ENCODE measurements at places on chromosomes 2 and 18. TPM values are rescaled to one million over a fixed set of nuclear protein-coding genes. Genes with fewer than 3 reads are reported as not detected.

Gene CCDC68
- 5.8 TPM for total RNA-seq

Gene CSRNP3
- 0.07 TPM for total RNA-seq

Gene CARF
- 2.6 TPM for total RNA-seq

Gene CNNM3
- total RNA-seq, result 9.6 TPM

Gene ABCB11
- not detected for total RNA-seq

Gene HNMT
- 9.8 TPM for total RNA-seq

Gene PTPRN
- total RNA-seq, result not detected

Gene LYPD6
- 0.46 TPM for total RNA-seq

Gene CHCHD5
- 13.2 TPM for total RNA-seq

Gene TCF7L1
- total RNA-seq, result 1.1 TPM

Gene GCFC2
- 47.8 TPM for total RNA-seq

DNA sequence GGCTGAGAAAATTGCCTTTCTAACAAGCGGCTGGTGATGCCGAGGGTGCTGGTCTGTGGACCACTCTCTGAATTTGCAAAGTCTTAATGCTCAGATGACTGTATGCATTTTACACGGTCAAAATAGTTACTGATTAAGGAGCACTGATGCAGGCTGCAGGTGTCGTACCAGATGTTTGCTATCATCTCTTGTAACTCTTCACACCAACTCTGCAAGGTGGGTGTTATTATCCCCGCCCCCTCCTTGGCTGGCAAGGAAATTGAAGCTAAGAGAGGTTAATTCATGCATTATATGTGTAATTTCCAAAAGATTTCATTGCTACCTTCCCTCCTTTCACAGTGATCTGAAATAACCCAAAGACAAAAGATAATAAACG is 13.0 kb upstream of the LBH start:
- no peaks in the 10 kb centered on the region for H3K4me1 ChIP-seq
- H3K4me3 ChIP-seq, result no peak overlapping the region
- DNase-seq, result no peak
- no peak overlapping the region for H3K27ac ChIP-seq
- H3K36me3 ChIP-seq, result no peaks in the 10 kb centered on the region

DNA sequence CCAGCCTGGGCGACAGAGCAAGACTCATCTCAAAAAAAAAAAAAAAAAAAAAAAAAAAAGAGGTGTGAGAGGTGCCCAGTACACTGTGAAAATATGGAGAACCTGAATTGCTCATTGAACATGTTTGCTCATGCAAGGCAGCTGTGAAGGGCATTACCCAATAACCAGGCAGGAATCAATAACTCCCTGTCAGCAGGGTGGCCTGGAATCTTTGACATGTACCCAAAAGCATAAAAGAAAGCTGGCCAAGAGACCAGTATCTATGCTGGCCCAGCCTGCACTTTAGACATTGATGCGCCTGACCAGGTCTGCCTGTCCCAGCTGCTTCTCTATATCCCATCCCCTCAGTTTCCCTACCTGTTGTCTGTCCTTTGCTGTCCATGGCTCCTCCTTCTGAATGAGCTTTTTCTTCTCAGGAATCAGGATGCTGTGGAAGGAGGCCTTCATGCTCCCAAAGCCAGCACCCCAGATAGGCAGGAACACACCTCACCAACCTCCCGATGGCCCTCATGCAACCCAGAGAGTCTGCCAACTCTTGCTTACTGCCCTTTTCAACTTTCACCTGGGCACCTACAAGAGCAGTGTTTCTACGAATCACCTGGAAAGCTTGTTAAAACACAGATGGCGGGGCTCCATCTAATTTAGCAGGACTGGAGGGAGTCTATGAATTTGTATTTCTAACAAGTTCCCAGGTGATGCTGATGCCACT is 83.4 kb upstream of the PPP1CB start:
- H3K4me3 ChIP-seq, result no peak overlapping the region
- no peaks in the 10 kb centered on the region for H3K27me3 ChIP-seq
- H3K36me3 ChIP-seq, result no peaks in the 10 kb centered on the region
- H3K27ac ChIP-seq, result no peak overlapping the region
- no peak for DNase-seq

DNA sequence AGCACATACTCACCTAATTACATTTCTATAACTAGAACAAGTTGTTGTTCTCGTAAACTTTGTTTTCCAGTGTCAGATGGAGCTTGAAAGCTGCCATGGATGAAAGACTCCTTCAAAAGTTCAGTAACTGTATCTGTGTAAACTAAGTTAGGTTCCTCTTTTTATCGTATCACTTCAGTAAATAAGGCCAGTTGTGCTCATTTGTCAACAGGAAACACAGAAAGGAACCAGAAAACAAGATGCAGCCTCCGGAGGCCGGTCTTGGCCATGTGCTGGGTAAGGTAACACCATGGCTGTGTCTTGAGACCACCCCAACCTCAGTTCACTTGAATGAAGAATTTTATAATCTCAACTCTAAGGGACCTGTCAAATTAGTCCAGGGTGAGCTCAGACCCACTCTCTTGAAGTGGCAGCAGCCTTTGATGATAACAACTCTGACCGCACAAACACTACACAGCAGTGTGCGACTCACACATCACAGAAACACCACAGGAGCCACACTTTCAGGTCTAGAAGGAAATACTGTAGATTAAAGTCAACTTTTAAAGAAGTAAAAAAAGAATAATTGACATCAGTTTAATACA is 213.8 kb downstream of the AFF3 start:
- H3K4me1 ChIP-seq, result no peaks in the 10 kb centered on the region
- no peak for DNase-seq
- no peak overlapping the region for H3K4me3 ChIP-seq
- no peak overlapping the region for H3K27ac ChIP-seq
- no peaks in the 10 kb centered on the region for H3K27me3 ChIP-seq

- no peak overlapping the region for H3K4me3 ChIP-seq
- H3K36me3 ChIP-seq, result no peaks in the 10 kb centered on the region
- peaks cover 6% of the 10 kb centered on the region for H3K4me1 ChIP-seq
- no peak overlapping the region for H3K27ac ChIP-seq
- no peak for DNase-seq
Observed at GRCh38 chr2:71852141-71852711, 295.4 kb downstream of the CYP26B1 start.

- H3K4me3 ChIP-seq, result no peak overlapping the region
- peak overlapping the region; percentile 79 for H3K27ac ChIP-seq
- peaks cover 56% of the 10 kb centered on the region for H3K4me1 ChIP-seq
- H3K27me3 ChIP-seq, result no peaks in the 10 kb centered on the region
- DNase-seq, result peak; percentile 52
- no peaks in the 10 kb centered on the region for H3K36me3 ChIP-seq
Observed at GRCh38 chr2:203683932-203684556, 22.4 kb upstream of the CD28 start.

GRCh38 chr2:46737577-46737976 is 178.0 kb downstream of the MCFD2 start:
- no peaks in the 10 kb centered on the region for H3K36me3 ChIP-seq
- no peak for DNase-seq
- no peak overlapping the region for H3K4me3 ChIP-seq
- no peak overlapping the region for H3K27ac ChIP-seq
- H3K27me3 ChIP-seq, result no peaks in the 10 kb centered on the region
- H3K4me1 ChIP-seq, result peaks cover 48% of the 10 kb centered on the region

GRCh38 chr2:176642074-176642473 is 372.8 kb downstream of the MTX2 start:
- no peak overlapping the region for H3K27ac ChIP-seq
- no peaks in the 10 kb centered on the region for H3K4me1 ChIP-seq
- peaks cover 4% of the 10 kb centered on the region for H3K27me3 ChIP-seq
- H3K36me3 ChIP-seq, result no peaks in the 10 kb centered on the region

DNA sequence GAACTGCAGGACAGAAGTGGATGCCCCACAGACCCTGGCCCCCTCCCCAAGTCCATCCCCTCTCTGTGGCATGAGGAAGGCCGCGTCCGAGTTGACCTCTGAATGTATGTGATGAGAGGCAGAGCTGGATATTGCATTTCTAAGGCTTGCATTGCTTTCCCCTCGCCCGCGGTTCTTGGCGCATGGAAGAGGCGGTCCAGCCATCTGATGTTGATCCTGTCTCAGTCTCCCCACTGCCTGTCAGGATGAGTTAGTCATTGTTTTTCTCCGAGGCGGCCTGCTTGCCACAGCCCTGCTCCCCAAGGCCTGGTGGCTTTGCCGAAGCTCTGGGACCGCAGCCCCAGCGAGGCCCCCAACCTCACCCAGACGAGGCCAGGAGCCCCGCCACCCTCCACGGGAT is 88.6 kb downstream of the SMAD7 start:
- no peak overlapping the region for H3K27ac ChIP-seq
- no peaks in the 10 kb centered on the region for H3K27me3 ChIP-seq

DNA sequence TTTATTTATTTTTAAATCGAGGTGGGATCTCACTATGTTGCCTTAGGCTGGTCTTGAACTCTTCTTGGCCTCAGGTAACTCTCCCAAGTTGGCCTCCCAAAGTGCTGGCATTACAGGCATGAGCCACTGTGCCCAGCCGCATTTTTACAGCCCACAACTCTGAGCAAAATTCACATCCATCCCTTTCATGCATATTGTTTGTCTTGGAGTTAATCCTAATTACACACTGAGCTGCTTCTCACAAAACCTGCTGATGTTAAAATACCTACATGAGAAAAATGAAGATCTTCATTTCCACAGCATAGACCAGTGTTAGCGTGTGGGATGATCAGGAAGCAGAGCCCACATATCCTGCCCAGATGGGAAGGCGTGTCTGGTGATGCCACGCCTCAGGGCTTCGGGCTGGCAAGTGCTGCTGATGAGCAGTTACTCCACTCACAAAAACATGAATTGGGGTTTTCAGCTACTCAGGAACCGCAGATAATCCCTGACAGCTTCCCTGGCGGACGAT is 14.6 kb downstream of the ITGB1BP1 start:
- peaks cover 36% of the 10 kb centered on the region for H3K36me3 ChIP-seq
- H3K4me3 ChIP-seq, result no peak overlapping the region
- no peaks in the 10 kb centered on the region for H3K4me1 ChIP-seq
- no peak overlapping the region for H3K27ac ChIP-seq
- no peak for DNase-seq

DNA sequence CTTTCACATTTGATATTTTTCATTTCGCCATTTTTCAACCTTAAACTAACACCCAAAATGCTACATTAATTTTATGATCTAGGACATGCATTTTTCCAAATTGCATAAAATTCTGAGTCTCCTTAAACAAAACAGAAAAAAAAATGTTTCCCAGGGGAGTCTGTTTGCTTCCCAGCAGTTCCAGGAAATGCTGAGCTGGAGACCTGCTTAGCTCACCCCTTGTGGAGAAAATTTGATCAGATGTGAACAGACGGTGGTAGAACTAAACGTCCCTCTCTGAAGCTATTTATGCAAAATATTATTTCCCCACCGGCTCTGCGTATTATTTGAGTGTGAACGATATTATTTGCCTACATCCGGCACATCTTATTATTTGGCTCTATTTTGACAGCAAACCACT is 74.9 kb upstream of the AGAP1 start:
- no peaks in the 10 kb centered on the region for H3K4me1 ChIP-seq
- H3K27ac ChIP-seq, result no peak overlapping the region
- no peaks in the 10 kb centered on the region for H3K36me3 ChIP-seq
- no peak overlapping the region for H3K4me3 ChIP-seq
- no peaks in the 10 kb centered on the region for H3K27me3 ChIP-seq
- no peak for DNase-seq

GRCh38 chr2:21993002-21993401 is 869.2 kb downstream of the TDRD15 start:
- no peak overlapping the region for H3K4me3 ChIP-seq
- no peaks in the 10 kb centered on the region for H3K4me1 ChIP-seq
- H3K27ac ChIP-seq, result no peak overlapping the region
